AG09309 (cell line): ENCODE measurements at places on chromosomes 1 and 21.

DNA sequence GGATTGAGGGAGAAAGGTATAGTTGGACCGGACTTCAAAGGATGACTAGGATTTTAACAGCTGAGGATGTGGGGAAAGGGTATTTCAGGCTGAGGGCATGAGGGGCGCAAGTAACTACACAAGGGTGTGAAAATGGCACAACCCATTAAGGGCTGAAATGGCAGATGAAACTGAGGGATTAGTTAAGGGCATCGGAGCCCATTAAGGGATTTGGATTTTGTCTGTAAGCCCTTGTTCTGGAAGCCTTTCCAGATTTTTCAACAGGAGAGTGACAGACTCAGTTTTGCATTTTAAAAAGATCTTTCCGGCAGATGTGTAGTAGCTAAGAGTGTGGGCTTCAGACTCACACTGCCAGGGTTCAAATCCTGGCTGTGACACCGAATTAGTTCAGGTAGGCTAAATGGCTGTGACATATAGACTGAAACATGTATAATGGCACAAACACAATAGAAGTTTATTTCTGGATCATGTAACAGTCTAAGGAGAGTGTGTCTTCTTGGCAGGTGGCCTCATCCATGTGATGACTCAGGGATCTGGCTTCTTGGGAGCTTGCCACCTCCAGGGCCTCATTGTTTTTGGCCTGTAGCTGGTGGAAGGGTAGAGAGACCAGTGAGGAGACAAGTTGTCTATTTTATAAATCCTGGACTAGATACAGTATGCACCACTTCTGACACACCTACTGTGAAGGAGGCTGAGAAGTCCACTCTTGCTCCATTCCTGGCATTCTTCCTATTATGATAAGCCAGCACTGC is 49.6 kb downstream of the UBE2T start:
- peak; percentile 43 for DNase-seq

DNA sequence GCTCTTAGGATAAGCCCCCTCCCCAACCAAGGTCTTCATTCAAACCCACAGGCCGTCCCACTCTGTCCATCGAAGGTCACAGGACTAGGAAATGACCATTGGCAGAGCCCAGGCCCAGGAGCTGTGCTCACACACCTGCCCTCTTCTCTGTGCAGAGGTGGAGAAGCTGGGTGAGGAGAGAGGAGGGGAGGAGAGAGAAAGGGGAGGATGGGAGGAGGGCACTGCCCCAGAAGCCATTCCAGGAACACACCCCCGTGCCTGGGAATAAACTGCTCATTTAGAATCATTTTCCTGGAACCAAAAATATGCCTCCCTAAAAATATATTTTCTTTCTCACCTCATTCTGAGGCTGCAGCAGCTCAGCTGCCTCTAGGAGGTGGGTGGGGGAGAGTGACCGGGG is 6.4 kb upstream of the SDC3 start:
- DNase-seq: no peak

GRCh38 chr1:116873680-116874271 is 35.9 kb upstream of the PTGFRN start:
- no peak for DNase-seq

DNA sequence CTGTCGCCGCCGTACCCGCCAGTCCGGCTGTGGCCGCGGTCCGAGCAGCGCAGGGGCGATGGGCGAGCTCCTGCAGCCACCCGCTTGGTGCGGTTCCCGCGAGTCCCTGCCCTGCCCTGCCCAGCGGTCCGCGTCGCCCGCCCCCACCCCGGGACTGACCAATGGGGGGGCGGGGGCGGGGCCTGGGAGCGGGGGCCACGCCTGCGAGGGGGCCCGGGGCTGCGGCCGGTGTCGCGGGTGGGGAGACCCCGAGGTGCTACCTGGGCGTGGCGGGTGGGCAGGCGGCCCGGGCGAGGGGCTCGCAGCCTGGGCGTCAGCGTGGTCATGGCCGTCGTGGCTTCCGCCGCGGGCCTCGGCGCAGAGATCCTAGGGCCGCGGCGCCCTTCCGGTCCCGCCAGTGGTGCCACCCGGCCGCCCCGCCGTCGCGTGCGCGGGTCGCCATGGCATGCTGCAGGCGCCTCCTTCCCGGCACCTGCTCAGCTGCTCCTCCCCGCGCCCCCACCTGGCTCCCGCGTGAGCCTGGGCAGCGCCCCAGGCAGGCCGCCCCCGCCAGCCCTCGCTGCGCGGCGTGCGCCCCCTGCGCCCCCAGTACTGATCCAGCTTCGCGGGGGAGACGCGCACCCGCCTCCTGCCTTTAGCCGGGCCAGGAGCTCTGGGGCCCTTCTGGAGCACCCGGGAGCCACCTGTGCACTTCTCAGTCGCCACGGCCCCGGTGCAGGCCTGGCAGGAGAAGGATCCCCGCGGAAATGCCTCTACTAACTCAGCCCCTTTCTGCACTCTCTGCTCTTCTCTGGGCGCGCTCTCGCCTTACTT is at the start of gene BMP8B:
Gene BMP8B, minus strand, starts transcription at position 108 of the 813 bp plus-strand sequence. CDS start 380 bp downstream, outside the sequence.
- no peak for DNase-seq

DNA sequence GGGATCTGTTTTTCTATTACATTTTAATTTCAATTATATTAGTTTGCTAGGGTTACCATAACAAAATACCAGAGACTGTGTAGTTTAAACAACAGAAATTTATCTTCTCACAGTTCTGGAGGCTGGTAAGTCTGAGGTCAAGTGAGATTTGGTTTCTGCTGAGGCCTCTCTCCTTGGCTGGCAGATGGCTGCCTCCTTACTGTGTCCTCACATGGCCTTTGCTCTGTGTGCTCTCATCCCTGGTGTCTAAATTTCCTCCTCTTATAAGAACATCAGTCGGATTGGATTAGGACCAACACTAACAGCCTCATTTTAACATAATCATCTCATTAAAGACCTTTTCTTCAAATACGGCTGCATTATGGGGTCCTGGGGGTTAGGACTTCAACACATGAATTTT is 195.2 kb upstream of the CHODL start:
- DNase-seq: no peak

GRCh38 chr1:53314606-53315005 is 13.3 kb downstream of the LRP8 start:
- DNase-seq: no peak

GRCh38 chr1:43048601-43049011 is 89.9 kb upstream of the SLC2A1 start:
- no peak for DNase-seq
